ENCODE measurements at places on chromosomes 11 and 22. TPM values are rescaled to one million over a fixed set of nuclear protein-coding genes. Genes with fewer than 3 reads are reported as not detected.
A peak's percentile ranks its signal among the peaks of the same experiment; 100 is the strongest.

DNA sequence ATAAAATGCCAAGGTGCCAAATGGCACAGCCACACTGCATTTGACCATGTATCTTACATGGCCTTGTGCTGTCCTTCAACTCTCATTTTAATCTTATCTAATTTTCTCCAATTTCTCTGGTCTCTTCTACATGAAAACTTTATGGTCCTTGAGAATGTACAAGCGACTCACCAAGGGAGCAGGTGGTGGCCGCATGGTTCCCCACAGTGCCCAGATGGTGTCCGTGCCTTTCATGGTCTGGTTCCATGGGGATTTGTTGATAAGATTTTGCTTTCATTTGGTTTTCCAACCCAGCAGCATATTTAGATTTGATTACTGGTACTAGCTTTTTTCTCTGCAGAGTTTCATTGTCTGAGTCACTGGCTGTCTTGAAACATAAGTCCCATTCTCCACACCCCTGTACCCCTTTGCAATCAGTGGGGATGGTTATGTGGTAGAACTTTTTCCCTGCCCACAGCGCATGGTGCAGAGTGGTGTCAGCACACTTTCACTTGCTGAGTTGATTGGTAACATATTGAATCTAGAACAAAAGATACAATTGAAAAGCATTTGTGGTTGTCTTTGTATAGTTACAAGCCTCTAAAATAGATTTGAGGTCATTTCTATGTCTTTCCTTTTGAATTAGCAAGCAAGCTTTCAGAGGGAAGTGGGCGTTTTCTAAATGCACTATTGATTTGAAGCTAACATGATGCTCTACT lies 24.1 kb downstream of the ZNRF3 start:
- H3K4me3 ChIP-seq: no peak overlapping the region
- H3K27me3 ChIP-seq: no peaks in the 10 kb centered on the region

The TMEM191C gene
- 1.7 TPM for total RNA-seq

DNA sequence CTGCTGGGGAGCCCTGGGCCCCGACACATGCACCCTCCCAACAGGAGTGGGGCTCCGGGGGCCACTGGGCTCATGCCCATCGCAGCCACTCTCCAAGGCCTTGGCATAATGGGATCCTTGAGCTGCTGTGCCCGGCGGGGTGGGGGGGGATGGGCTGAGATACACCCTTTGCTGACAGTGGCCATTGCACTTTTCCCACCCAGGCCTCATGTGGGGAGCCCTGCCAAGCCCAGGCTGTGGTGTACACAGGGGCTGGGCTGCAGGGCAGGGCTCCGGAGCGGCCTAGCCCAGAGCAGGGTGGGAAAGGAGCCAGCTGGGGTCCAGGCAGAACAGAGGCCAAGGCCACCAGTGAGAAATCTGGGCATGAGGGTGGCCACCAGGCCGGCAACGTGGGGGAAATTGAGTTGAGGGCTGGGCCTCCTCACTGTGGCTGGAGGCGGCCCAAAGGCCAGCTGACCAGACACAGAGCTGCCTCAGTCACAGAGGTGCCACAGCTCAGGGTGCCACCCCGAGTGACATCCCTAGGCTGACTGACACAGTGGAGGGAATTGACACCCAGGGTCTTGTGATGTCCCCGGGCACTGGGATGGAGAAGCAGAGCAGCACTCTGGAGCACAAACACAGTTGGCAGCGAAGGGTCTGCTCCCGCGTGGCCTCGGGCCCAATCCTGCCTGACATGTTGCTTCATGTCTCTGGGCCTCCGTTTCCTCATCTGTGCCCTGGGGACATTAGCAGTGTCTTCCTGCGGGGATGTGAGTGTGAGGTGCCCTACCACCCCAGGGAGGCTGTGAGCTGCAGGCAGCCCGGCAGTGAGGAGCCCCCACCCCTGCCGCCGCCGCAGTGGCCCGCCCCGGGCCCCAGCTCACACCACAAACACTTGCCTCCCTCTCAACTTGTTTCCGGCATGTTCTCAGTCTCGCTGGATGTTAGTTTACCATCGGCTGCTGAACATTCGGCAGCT lies 30.4 kb downstream of the RTN4R start:
- H3K4me3 ChIP-seq: no peak overlapping the region
- H3K4me1 ChIP-seq: peaks cover 42% of the 10 kb centered on the region
- H3K27me3 ChIP-seq: no peaks in the 10 kb centered on the region
- no peaks in the 10 kb centered on the region for H3K36me3 ChIP-seq

- H3K4me3 ChIP-seq: peak overlapping the region; percentile 84
- H3K27me3 ChIP-seq: no peaks in the 10 kb centered on the region
- H3K27ac ChIP-seq: peak overlapping the region; percentile 94
- DNase-seq: no peak
- H3K36me3 ChIP-seq: no peaks in the 10 kb centered on the region
Measured at GRCh38 chr22:36029406-36029755, 757 bp upstream of the RBFOX2 start.

GRCh38 chr11:31798057-31798553 lies 13.0 kb downstream of the PAX6 start:
- peak overlapping the region; percentile 28 for H3K4me3 ChIP-seq
- peaks cover 25% of the 10 kb centered on the region for H3K4me1 ChIP-seq
- H3K36me3 ChIP-seq: no peaks in the 10 kb centered on the region
- DNase-seq: no peak

The C22orf31 gene
- not detected for total RNA-seq

The MS4A4E gene
- total RNA-seq: not detected

DNA sequence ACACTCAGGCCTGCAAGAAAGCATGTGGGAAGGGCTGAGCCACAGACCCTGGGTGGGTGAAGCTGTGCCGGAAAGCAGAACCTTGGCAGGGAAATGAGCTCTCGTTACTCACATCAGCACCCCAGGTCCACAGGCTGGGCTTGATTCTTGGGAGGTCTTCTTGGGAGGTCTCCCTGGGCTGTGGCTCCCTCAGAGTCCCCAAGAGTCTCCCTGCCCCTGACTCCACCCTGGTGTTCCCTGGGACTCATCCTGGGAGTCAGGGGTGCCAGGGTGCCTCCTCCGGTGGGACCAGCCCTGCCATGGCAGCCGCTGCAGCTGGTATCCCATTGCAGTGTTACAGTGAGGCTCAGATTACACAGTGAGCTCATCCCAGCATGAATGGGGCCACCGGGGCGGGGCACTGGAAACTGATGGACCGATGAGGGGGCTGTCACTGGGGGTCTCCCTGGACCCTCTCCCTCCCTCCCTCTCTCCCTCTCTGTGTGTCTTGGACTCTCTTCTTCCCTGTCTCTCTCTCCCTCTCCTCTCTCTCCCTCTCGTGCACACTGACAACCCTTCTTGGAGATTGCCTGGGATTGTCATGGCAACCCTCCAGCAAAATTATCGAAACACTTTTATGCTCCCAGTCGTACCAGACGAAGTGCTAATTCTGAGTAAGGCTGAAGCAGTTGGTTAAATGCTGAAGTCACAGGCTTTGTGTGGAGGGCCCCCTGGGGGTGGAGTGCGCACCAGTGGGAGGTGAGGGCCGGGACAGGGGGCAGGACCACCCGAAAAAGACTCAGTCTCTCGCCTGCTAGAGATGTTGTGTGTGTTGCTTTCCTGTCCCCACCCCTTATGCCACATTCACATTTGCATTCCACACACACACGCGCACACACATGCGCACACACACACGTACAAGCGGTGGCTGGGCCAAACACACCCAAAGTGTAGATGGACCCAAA lies 8.6 kb upstream of the C11orf96 start:
- H3K36me3 ChIP-seq: no peaks in the 10 kb centered on the region
- H3K27ac ChIP-seq: no peak overlapping the region
- no peak overlapping the region for H3K4me3 ChIP-seq
- no peak for DNase-seq
- peaks cover 9% of the 10 kb centered on the region for H3K4me1 ChIP-seq

GRCh38 chr11:43908683-43909082 lies 28.1 kb downstream of the ALKBH3 start:
- H3K36me3 ChIP-seq: peaks cover 49% of the 10 kb centered on the region
- no peak for DNase-seq
- no peak overlapping the region for H3K4me3 ChIP-seq
- H3K4me1 ChIP-seq: peaks cover 11% of the 10 kb centered on the region
- H3K27me3 ChIP-seq: no peaks in the 10 kb centered on the region
- H3K27ac ChIP-seq: no peak overlapping the region

- no peaks in the 10 kb centered on the region for H3K36me3 ChIP-seq
- H3K4me1 ChIP-seq: no peaks in the 10 kb centered on the region
- H3K4me3 ChIP-seq: no peak overlapping the region
- H3K27me3 ChIP-seq: no peaks in the 10 kb centered on the region
- no peak for DNase-seq
Measured at GRCh38 chr22:27692243-27692642, 109.3 kb downstream of the MN1 start.

GRCh38 chr11:65445101-65445603 lies 22.6 kb downstream of the NEAT1 start:
- no peak overlapping the region for H3K4me3 ChIP-seq
- peaks cover 31% of the 10 kb centered on the region for H3K36me3 ChIP-seq
- H3K27me3 ChIP-seq: no peaks in the 10 kb centered on the region
- H3K4me1 ChIP-seq: peaks cover 60% of the 10 kb centered on the region
- no peak for DNase-seq

DNA sequence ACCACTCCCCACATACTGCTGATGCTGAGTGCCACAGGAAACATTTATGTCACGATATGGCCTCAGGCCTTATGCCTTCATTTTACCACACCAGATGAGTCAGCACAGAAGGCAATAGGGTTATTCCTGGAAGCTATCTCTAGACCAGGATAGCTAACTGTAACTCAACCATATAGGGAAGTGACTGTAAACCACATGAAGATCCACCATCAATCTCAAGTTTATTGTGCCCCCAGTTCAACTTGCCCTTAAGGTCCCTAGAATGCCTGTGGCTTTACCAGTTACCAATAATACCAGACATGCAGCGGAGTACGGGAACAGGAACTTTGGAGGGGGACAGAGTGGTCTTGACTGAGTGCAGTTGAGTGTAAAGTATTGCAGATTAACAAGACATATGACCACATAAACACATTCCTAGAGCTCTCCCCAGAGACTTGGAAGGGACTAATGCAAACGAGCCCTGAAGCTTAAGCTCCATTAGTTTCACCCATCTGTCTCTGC lies 180.9 kb downstream of the KIF18A start:
- H3K27me3 ChIP-seq: no peaks in the 10 kb centered on the region
- no peak overlapping the region for H3K4me3 ChIP-seq
- no peaks in the 10 kb centered on the region for H3K36me3 ChIP-seq
- no peak for DNase-seq
- H3K27ac ChIP-seq: no peak overlapping the region

- no peaks in the 10 kb centered on the region for H3K36me3 ChIP-seq
- H3K27ac ChIP-seq: no peak overlapping the region
- no peak for DNase-seq
- no peaks in the 10 kb centered on the region for H3K27me3 ChIP-seq
- no peaks in the 10 kb centered on the region for H3K4me1 ChIP-seq
Measured at GRCh38 chr11:110984147-110984546, 261.4 kb upstream of the POU2AF2 start.

The BARX2 gene
- total RNA-seq: 31.8 TPM

- peaks cover 63% of the 10 kb centered on the region for H3K27me3 ChIP-seq
- peak; percentile 88 for DNase-seq
- peak overlapping the region; percentile 42 for H3K4me3 ChIP-seq
Measured at GRCh38 chr11:133082453-133082781, 449.9 kb downstream of the OPCML start.

The SLC15A3 gene
- 9.3 TPM for total RNA-seq

- DNase-seq: no peak
- no peak overlapping the region for H3K27ac ChIP-seq
- H3K27me3 ChIP-seq: no peaks in the 10 kb centered on the region
- no peaks in the 10 kb centered on the region for H3K36me3 ChIP-seq
- peaks cover 17% of the 10 kb centered on the region for H3K4me1 ChIP-seq
Measured at GRCh38 chr11:14309425-14310192, 49.4 kb downstream of the RRAS2 start.

- no peak overlapping the region for H3K4me3 ChIP-seq
- H3K27ac ChIP-seq: no peak overlapping the region
- H3K36me3 ChIP-seq: peaks cover 95% of the 10 kb centered on the region
- peak; percentile 24 for DNase-seq
- no peaks in the 10 kb centered on the region for H3K27me3 ChIP-seq
- H3K4me1 ChIP-seq: no peaks in the 10 kb centered on the region
Measured at GRCh38 chr22:24088816-24089215, 77.7 kb downstream of the CABIN1 start.

The PDE3B gene
- 2.8 TPM for total RNA-seq

GRCh38 chr11:103959279-103959942 lies 77.0 kb upstream of the DDI1 start:
- no peaks in the 10 kb centered on the region for H3K4me1 ChIP-seq
- no peaks in the 10 kb centered on the region for H3K27me3 ChIP-seq
- DNase-seq: no peak
- no peak overlapping the region for H3K4me3 ChIP-seq

The SYT9 gene
- total RNA-seq: 0.24 TPM

GRCh38 chr22:31049815-31050420 lies 31.2 kb upstream of the SMTN start:
- no peak for DNase-seq
- H3K4me3 ChIP-seq: no peak overlapping the region
- H3K36me3 ChIP-seq: no peaks in the 10 kb centered on the region

The NAALADL1 gene
- total RNA-seq: 6.8 TPM

GRCh38 chr11:73839123-73839457 lies 37.6 kb downstream of the COA4 start:
- peaks cover 16% of the 10 kb centered on the region for H3K36me3 ChIP-seq
- H3K27ac ChIP-seq: no peak overlapping the region
- no peaks in the 10 kb centered on the region for H3K4me1 ChIP-seq
- no peak overlapping the region for H3K4me3 ChIP-seq
- no peak for DNase-seq
- no peaks in the 10 kb centered on the region for H3K27me3 ChIP-seq

The KRTAP5-1 gene
- total RNA-seq: 1.0 TPM

The GRM5 gene
- not detected for total RNA-seq

GRCh38 chr22:29098296-29098695 lies 25.5 kb downstream of the KREMEN1 start:
- peaks cover 6% of the 10 kb centered on the region for H3K4me1 ChIP-seq
- H3K4me3 ChIP-seq: no peak overlapping the region
- DNase-seq: no peak
- H3K36me3 ChIP-seq: peaks cover 41% of the 10 kb centered on the region

The ACR gene
- not detected for total RNA-seq

The KDM4D gene
- 2.8 TPM for total RNA-seq

DNA sequence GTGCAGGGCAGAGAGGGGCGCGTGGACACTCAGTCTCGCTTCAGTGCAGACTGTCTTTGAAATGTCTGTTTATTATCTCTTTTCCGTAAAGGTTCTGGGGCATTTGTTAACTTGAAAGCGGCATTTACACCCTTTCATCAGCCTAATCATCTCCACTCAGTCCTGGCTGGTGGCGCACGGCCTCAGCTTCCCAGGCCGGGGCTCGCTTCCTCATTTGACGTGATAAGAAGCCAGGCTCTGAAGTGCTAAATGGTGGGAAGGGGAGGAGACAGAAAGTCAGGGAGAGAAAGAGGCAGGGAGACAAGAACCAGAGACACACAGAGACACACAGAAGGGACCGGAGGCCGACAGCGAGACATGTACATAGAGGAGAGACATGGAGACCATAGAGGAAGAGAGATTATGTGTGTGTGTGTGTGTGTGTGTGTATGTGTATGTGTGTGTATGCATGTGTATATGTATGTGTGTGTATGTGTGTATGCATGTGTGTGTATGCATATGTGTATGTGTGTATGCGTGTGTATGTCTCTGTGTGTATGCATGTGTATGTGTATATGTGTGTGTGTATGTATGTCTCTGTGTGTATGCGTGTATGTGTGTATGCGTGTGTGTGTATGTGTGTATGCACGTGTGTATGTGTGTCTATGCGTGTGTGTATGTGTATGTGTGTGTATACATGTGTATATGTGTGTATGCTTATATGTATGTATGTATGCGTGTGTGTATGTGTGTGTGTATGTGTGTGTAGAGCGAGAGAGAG lies 101.5 kb downstream of the ST3GAL4 start:
- H3K4me1 ChIP-seq: peaks cover 23% of the 10 kb centered on the region
- DNase-seq: no peak
- peaks cover 3% of the 10 kb centered on the region for H3K27me3 ChIP-seq
- H3K36me3 ChIP-seq: no peaks in the 10 kb centered on the region

The PATE4 gene
- not detected for total RNA-seq
